Activated CD4-positive, alpha-beta T cell treated with anti-CD3 and anti-CD28 coated beads, Interleukin-2, amount 50 U/mL, for 16 hours (primary cell): ENCODE measurements at places on chromosomes 12 and 14.

DNA sequence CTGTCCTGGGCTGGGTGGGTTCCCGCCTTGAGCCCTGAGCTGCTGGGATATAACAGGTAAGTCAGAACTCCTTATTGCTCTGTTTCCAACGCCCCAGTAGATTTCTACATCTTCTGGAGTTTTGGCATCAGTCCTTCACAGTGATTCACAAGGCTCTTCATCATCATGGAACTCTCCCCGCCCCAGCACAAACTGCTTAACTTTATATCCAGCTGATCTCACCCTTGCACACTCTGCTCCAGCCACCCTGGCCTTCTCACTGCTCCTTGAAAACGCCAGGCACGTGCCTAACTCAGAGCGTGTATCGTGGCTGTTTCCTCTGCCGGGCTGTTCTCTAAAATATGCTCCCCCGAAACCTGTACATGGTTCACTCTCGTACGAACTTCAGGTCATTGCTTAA is 264.9 kb downstream of the NOVA1 start:
- DNase-seq, result no peak

DNA sequence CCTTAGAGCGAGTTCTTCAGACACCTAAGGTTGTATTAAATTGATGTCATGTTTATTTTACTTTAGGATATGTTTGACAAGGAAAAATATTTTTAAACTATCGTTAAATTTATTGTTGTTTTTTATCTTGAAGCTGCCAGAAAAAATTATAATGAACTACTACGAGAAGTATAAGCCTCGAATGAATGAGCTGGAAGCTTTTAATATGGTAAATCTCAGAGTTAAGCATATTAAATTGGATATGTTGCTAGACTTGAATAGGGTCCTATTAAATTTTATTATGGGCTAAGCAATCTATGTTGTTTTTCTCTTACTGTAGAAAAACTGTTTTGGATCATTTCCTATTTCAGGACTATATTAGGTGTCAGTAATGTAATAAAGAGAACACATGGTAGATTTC is 118.2 kb downstream of the METTL25 start:
- no peak for DNase-seq

- DNase-seq, result no peak
These were observed 31.3 kb upstream of the ULK1 start for GRCh38 chr12:131862994-131863710.

GRCh38 chr14:34283590-34283989 is 178.4 kb downstream of the SPTSSA start:
- DNase-seq, result no peak

- DNase-seq, result no peak
These were observed 638 bp downstream of the PLEKHG3 start for GRCh38 chr14:64704743-64705380.

DNA sequence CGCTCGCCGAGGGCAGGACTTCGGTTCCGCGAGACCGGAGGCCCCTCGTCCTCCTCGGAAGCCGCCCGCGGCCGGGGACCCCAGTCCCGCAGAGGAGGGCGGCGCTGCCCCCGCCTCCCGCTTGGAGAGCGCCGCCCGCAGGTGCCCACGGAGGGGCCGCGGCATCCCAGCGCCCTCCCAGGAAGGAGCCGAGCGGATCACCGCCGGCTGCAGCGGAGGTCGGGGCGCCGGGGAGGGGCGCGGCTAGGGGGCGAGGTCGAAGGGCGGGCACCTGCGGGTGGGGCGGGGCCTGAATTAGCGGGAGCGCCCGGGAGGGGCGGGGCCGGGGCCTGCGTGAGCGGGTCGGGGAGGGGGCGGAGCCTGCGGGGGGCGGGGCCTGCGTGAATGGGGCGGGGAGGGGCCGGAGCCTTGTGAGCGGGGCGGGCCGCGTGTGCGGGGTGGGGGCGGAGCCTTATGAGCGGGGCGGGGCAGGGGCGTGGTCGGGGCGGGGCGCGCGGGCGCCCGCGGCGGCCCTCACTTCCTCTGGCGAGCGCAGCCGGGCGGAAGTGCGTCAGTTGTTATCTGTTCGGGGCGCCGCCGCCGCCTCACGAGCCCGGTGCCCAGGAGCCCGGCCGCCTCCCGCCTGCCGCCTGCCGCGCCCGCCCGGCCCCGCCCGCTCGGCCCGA is at the start of gene FBRSL1:
Gene FBRSL1, plus strand, starts transcription at position 550 of the 665 bp plus-strand sequence.
- peak; percentile 92 for DNase-seq
